ENCODE measurements at places on chromosomes 12 and 14.

GRCh38 chr12:111412007-111412829 is 6.5 kb downstream of the SH2B3 start:
- peak; percentile 74 for DNase-seq

DNA sequence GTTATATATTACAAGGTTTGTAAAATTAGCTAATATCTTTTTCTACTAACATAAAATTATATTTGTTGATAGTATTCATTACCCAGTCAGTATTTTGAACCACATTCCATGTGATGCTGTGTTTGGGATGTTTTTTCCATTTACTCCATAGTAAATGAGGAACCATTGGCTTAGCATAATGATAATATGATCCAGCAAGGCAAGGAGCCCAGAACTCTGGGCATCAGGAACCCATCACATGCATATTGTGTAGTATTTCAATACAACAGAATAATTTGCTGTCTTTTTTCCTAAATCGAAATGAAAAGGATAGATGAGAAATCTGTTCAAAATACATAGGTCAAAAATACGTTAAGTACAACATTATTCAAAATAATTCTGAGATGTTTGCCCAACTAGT is 48.7 kb upstream of the GARIN2 start:
- DNase-seq = no peak

DNA sequence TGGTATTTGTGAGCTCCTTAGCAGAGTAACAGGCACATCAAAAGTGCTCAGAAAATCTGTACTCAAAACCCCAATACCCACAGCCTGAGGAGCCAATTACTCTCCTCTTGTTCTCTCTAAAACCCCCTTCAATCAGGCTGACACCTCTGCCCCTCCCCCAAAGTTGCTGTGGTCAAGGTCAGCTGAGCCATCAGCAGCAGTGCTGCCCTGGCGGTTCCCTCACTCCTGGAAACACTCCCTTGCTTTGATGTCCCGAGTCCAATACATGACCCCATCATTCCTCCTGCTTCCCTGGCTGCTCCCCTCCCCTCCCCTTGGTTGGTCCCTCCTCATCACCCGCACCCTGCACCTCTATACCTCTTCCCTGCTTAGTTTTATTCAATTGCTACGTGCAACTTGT is 57.2 kb upstream of the C14orf132 start:
- DNase-seq = no peak

DNA sequence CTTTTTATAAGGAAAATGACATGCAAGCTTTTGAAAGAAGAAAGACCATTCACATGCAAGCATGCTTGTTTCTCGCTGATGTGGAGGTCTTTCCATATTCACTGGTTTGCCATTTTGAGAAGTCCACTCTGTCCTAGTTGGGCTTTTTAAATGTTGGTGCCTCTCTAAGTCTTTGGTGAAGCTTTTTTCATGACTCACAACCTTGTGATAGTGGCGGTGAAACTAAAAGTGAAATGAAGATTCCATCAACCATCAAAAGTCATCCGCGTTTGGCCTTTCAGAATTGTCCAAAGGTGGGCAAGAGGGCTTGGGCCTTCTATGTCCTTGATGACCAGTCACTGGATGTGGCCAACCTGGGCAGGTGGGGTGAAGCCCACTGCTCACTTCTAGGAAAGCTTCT is 4.3 kb downstream of the LRRC74A start:
- DNase-seq = no peak

- no peak for DNase-seq
Observed at GRCh38 chr14:72594099-72594901, 299.6 kb downstream of the DPF3 start.

GRCh38 chr12:112023759-112024396 is 10.7 kb downstream of the ERP29 start:
- peak; percentile 46 for DNase-seq

GRCh38 chr12:116700066-116700465 is 37.8 kb downstream of the SPRING1 start:
- DNase-seq = no peak

- no peak for DNase-seq
Observed at GRCh38 chr12:9692909-9693308, 23.4 kb downstream of the CLEC2D start.

DNA sequence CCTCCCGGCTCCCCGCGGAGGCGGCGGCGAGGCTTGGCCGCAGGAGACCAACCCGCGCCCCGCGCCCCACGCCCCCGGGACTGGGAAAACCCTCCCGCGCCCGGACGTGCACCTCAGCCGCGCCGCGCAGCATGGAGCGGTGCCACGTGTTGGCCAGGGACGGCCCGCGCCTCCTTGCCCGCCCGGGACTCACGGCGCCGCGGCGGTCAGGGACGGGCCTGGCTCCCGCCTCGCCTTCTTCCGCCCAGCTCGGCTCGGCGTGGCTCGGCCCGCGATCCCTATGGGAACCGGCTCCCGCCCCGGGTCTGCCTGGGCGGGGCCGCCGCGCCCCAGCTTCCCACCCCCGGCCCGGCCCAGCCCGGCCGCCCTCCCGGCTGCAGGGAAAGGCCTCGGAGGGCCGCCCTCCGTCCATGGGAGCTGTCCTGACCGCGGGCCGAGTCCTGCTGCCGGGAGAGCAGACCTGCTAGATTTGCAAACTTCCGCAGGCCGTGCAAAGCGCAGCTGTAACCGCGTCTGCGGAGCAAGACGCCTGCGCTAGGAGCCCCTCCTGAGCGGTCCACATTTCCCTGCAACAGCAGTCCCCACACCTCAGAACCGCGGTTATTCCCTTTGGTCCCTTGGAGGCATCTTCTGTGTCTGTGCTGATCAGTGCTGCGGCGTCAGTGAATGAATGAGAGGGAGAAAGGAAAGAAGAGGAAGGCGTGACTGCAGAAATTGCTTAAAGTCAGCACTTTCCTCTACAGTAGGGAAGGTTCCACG is at the start of gene CDKL1:
TSS of gene CDKL1 (minus strand) at position 251 of the 759 bp plus-strand sequence. CDS start 1,013 bp downstream, outside the sequence.
- peak; percentile 83 for DNase-seq

DNA sequence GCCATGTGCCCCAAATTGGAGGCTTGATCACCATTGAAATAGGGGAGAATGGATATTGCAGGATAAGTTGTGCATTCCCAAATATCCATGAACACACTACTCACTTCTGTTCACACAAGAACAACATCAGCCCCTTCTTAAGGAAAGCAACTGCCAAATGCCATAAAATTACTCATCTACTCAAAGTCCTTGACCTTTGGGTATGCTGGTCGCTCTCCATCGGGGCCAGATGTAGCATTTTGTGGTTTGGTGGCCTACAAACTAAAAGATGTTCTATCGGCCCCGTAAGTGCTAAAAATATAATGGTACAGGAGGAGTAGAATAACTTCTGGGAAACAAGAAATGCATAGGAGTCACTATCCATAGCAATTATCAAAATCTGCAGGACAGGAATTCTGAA is 362.6 kb downstream of the AEBP2 start:
- no peak for DNase-seq

GRCh38 chr12:7078163-7078562 is 14.1 kb downstream of the C1R start:
- DNase-seq = no peak

- no peak for DNase-seq
Observed at GRCh38 chr12:29223956-29224543, 75.0 kb downstream of the FAR2 start.

DNA sequence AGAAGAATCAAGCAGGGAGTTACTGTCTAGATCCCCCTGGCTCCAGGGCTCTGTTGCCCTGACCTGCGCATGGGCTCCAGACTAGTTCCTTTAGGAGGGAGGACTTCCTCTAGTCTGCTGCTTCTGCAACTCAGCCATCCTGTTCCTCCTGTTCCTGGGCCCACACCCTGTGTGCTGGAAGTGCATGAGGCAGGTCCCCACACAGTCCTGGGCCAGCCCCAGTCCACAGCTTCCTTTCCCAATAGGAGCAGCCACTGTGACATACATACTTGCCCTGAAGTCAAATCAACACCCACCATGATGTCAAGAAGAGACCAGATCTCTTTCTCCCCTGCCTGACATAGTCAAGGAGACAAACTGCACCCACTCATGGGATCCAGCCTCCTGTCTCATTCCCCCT is 1.3 kb downstream of the SDR9C7 start:
- no peak for DNase-seq

- no peak for DNase-seq
Observed at GRCh38 chr12:8054816-8055215, 11.3 kb downstream of the C3AR1 start.

GRCh38 chr12:117850048-117850447 is 118.7 kb downstream of the KSR2 start:
- DNase-seq = peak; percentile 81

- no peak for DNase-seq
Observed at GRCh38 chr12:91877456-91878235, 268.0 kb downstream of the BTG1 start.

GRCh38 chr14:52079239-52079959 is 10.5 kb upstream of the NID2 start:
- DNase-seq = no peak

DNA sequence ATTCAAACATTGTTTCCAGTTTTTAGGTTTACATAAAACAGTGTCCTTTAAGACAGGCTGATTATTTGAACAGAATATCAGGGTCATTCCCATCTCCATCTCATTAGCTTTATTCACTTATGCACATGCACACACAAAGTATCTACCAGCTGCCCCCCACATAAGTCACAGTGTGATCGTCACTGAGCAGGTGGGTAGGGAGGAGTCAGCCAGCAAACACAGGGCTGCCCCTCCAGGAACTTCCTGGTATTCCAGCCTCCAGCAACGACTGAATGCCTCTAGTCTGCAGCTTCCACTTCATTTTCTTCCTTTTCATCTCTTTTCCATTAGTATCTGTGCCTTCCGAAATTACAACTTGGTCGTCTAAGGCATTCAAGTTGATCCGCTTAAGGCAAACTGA is 48.8 kb upstream of the FOXN3 start:
- DNase-seq = peak; percentile 33

GRCh38 chr12:116818341-116818856 is 62.8 kb downstream of the HRK start:
- no peak for DNase-seq

GRCh38 chr12:82412246-82412645 is 53.9 kb downstream of the METTL25 start:
- DNase-seq = no peak

DNA sequence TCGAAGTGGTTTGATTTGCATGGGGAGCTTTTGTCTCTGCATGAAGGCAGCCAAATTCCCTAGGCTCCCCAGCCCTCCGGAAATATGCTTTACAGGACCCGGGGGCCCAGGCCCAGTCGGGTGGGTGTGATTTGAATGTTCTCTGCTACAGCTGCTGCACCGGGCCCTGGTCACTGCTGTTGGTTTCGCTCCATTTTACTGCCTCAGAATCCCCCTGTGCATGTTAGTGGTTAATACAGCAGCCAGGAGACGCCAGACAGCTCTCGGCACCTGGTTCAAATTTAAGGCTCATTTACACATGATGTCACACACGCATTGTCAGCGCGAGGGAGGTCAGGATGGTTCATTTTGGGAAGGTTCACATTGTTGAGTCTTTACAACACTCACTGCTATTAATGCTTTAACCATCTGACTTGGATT is 99.6 kb downstream of the SLC38A6 start:
- no peak for DNase-seq

GRCh38 chr14:79924551-79924950 is 286.8 kb downstream of the DIO2 start:
- DNase-seq = no peak

DNA sequence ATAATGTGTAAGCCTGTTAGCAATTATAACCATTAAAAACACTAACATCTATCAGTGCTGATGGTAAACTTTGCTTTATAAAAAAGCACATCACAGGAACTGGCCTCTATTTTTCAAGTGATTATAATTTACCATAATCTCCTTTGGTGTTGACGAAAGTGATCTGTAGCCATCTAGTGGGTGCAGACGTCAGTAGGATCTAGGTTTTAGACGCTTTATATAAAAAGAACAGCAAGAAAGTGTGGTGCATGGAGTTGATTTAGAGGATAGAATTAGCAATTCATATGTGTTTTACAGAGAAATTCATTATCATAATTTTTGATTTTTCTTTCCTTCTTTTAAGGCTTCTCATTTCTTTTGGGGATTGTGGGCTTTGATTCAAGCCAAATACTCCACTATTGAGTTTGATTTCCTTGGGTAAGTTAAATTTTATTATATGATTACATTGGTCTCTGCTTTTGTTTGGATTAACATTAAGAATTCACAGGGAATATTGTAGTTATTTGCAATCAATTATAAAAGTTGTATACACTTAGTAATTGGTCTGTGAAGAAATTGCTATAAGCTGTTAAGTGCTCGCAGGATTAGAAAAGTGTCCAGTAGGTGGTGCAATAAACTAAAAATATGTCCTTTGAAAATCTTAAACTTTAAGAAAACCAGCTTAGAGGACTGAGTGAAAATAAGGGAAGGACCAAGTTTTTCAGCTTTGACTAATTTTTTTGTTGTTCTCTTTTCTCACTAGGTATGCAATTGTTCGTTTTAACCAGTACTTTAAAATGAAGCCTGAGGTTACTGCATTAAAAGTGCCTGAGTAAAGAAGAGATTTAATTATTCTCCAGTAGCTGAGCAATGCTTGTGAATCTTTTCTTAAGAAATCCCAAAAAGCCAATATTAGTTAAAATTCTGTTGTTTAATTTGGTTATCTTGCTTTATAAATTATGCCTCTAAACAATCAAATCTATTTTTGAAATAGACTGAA is 59.5 kb downstream of the ETNK1 start:
- DNase-seq = no peak

GRCh38 chr12:13075118-13075480 is 28.4 kb downstream of the GSG1 start:
- DNase-seq = no peak

Measured in iPS-NIHi11 (cell line).